Karpas-422 (cell line): ENCODE measurements at places on chromosomes 16 and 17. TPM values are rescaled to one million over a fixed set of nuclear protein-coding genes. Genes with fewer than 3 reads are reported as not detected.

Gene RNF40
- total RNA-seq, result 57.9 and 66.4 TPM in 2 replicates

Gene ZFP3
- 0.63 and 0.72 TPM in 2 replicates for total RNA-seq

DNA sequence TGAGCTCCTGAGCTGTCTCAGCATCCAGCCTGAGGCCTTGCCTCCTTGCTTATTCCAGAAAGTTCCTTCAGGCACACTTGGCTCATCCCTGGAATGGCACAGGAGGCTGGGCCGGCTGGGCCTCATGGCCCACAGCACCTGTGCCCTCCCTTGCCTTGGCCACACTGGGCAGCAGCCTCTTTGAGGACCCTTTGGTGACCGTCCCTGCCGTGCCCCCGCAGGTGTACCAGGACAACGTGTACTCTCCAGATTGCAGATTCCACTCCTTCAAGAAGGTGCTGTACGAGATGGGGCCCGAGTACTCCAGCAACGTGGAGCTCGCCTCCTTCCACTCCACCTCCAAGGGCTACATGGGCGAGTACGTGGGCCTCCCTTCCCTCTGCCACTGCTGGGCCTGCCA is 34.2 kb downstream of the GPT2 start:
- H3K4me1 ChIP-seq, result peaks cover 80% of the 10 kb centered on the region
- peak overlapping the region; percentile 98 for H3K27ac ChIP-seq
- no peak for DNase-seq
- H3K27me3 ChIP-seq, result no peaks in the 10 kb centered on the region

DNA sequence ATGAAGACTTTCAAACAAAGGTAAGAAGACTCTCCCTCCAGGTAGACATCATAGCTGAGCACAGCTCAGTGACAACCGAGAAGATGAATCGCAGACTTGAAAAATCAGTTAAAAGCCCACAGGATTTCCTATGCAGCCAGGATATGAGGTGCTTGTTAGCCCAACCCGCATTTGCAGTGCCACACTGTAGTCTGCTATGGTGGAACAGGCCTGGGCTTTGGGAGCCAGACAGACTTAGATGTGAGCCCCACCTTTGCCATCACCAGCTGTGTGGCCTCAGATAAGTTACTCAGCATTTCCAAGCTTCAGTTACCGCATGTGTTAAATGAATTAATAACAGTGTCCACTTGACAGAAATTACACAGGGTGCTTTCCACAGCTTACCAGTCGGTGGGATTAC is 204.4 kb upstream of the HS3ST3A1 start:
- H3K4me1 ChIP-seq, result no peaks in the 10 kb centered on the region
- H3K36me3 ChIP-seq, result no peaks in the 10 kb centered on the region
- no peak overlapping the region for H3K27ac ChIP-seq
- no peaks in the 10 kb centered on the region for H3K27me3 ChIP-seq
- DNase-seq, result no peak

DNA sequence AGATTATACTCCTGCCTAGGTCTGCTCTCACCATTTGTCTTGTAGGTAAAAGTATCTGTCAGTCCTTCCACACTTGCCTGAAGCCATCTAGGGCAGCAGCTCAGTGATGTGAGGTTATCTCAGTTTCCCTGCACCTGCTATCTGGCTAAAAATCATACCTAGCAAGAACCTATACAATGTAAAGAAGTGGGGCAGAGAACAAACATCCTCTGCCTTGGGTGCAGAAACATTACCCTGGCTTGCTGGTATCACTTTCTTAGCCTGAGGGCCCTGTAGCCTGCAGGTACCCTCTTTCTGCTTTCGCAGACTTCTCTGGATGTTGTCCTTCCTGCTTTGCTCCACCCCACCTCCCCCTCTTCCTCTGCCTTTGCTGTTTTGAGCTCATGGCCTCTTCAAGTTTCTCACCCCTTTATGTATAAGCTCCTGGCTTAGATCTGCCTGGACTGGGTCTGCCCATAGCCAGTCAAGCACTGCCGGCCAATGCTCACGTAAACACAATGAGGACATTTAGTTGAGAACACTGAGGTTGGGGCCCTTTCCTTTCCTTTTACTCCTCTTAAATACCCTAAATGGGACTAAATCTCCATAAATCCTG is 8.7 kb upstream of the SDK2 start:
- H3K27ac ChIP-seq, result no peak overlapping the region
- H3K4me1 ChIP-seq, result no peaks in the 10 kb centered on the region
- H3K4me3 ChIP-seq, result no peak overlapping the region
- 0 out of 2 replicates have a peak, but pooled peaks cover 3% of the 10 kb centered on the region for H3K27me3 ChIP-seq
- H3K36me3 ChIP-seq, result no peaks in the 10 kb centered on the region

GRCh38 chr16:4016658-4017057 is 99.6 kb downstream of the ADCY9 start:
- H3K36me3 ChIP-seq, result no peaks in the 10 kb centered on the region
- no peaks in the 10 kb centered on the region for H3K4me1 ChIP-seq
- no peak for DNase-seq
- H3K27me3 ChIP-seq, result no peaks in the 10 kb centered on the region

- DNase-seq, result no peak
- no peaks in the 10 kb centered on the region for H3K4me1 ChIP-seq
- H3K4me3 ChIP-seq, result no peak overlapping the region
Observed at GRCh38 chr16:30519120-30520049, 7.0 kb downstream of the ZNF768 start.

DNA sequence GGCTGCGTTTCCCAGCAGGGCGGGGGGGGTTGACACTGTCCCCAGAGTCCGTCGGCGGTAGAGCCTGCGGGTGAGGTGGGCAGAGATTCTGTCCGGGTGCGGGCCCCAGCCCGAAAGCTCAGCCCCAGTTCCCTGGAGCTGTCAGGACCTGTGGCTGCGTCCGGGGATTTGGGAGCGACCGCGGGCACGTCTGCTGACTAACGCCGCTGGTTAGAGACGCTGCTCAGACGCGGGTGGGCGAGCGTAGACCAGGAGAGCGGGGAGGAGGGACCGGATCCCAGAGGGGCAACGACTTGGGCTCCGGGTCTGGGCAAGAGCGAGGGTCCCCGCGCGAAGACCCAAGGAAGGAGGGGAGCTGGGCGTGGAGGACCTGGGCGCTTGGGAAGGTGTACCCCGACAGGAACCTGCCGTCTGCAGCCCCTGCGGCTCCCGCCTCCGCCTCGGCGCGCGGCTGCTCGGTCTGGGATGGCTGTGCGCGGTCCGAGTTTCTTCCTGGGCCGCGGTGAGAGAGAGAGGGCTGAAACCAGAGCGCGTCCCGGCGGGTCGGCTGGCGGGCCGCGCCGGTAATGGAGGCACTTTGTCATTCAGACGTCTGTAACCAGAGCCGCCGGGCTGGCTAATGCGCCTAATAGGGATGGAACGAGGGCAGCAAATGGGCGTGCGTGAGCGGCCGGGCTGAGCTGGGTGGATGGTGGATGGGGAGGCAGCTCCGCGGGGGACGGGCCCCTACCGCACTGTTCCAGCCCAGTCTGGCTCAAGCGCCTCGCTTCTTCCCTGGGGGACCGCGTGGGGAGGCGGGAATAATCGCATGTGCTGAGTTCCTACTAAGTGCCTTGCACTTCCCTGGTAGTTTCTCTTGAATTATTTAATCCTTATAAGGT is 2.3 kb downstream of the NGFR start:
- H3K27me3 ChIP-seq, result no peaks in the 10 kb centered on the region
- H3K36me3 ChIP-seq, result no peaks in the 10 kb centered on the region
- no peak for DNase-seq
- H3K4me1 ChIP-seq, result peaks cover 19% of the 10 kb centered on the region
- H3K27ac ChIP-seq, result no peak overlapping the region

DNA sequence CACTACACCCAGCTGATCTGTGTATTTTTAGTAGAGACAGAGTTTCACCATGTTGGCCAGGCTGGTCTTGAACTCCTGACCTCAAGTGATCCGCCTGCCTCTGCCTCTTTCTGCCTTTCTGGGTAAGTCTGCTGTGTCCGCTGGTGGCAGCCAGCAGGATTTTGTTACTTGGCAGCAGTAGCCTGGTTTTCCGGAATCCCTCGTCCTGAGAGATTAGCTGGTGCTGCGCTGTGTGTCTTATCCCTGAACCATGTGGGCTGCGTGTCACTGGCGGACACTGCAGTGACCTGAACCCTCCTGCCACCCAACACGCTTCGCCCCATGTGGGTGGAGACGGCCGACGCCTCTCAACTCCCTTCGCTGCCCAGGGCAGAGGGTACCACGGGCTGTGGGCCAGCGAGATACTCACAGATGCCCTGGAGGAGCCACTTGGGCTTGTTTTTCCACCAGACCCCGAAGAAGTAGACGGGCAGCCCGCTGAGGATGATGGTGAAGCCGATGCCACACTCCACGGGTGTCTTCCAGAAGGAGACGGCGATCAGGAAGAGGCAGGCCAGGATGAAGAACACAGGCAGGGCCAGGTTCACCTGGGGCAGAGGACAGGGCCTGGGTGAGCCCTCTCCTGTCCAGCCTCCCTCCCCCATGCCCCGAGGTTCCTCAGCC is 35.2 kb downstream of the SLC7A5 start:
- H3K27me3 ChIP-seq, result no peaks in the 10 kb centered on the region
- peaks cover 70% of the 10 kb centered on the region for H3K36me3 ChIP-seq
- DNase-seq, result no peak

DNA sequence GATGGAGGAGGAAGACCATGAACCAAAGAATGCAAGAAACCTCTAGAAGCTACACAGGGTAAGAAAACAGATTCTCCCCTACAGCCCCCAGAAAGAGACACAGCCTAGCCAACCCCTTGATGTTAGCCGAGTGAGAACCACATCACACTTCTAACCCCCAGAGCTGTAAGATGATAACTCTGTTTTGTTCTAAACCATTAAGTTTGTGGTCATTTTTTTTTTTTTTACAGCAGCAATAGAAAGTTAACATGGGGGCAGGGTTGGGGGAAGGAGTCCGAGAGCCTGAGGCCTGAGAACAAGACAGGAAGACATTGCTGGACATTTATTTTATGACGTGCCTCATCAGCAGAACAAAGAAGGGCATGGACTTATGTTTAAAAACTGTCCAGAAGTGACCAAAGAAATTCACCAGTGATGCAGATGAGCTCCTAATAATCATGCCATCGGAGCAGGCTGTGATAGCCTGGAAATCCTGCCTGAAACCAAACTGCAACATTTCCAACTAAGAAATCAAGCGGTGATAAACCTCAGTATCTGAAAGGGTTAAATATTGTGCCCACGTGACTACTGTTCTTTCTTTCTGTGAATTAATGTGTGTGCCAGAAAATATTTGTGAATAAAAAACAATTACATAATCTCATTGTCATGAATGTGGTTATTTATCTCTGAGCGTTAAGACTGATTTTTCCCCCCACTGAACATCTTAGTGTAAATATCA is 1.1 kb downstream of the ABCA9 start:
- H3K4me3 ChIP-seq, result no peak overlapping the region
- H3K4me1 ChIP-seq, result peaks cover 8% of the 10 kb centered on the region
- no peaks in the 10 kb centered on the region for H3K27me3 ChIP-seq
- no peak overlapping the region for H3K27ac ChIP-seq

DNA sequence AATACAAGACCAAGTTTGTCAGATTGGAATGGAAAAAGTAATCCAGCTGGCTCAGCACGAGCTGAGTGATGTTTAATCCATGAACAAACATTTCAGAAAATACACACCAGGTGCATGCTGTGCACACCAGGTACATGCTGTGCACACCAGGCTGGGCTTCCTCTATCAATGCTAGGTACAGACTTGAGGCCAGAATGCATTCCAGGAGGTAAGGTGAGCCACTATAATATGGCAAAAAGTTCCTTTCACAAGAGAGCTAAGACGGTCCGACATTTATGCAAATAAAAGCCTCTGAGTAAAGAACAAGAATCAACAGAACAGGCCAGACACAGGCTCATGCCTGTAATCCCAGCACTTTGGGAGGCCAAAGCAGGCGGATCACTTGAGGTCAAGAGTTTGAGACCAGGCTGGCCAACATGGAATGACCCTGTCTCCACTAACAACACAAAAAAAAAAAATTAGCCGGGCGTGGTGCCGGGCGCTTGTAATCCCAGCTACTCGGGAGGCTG is 128.2 kb downstream of the ZNF778 start:
- H3K27me3 ChIP-seq, result no peaks in the 10 kb centered on the region
- H3K4me1 ChIP-seq, result no peaks in the 10 kb centered on the region
- H3K4me3 ChIP-seq, result no peak overlapping the region

Gene GRAP
- 17.6 and 29.9 TPM in 2 replicates for total RNA-seq

DNA sequence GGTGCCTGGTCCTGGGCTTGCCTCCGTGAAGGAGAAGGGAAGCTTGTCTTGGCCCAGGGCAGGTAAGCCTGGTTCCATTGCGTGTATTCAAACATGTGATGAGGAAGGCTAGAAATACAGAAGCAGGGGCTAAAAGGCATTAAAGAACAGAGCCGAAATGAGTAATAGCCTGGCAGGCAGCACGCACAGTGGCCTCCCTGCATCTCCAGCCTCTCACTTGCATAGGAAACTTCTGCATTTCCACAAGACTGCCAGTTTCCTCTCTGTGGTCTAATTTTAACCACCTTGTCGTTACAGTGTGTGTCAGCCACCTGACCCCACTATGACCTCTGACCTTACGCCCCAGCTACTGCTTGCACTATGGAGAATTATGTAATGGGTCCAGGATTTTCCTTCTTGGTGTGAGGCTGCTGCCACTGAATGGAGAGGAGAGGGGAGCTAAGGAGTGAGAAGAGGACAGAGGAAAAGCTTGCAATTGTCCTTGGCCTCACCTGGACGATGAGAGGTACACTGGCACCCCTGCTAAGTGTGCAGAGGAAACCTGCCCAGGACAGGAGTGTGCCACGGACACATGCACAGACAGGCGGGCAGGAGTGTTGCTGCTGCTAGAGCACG is 32.8 kb downstream of the HIC1 start:
- peak overlapping the region; percentile 39; the same call in 1 of the 2 replicates for H3K27ac ChIP-seq
- peak; percentile 66 for DNase-seq
- no peaks in the 10 kb centered on the region for H3K27me3 ChIP-seq

GRCh38 chr16:30088832-30089624 is 2.7 kb downstream of the TBX6 start:
- no peak overlapping the region for H3K4me3 ChIP-seq
- H3K27ac ChIP-seq, result no peak overlapping the region
- peaks cover 4% of the 10 kb centered on the region; the same call in 1 of the 2 replicates for H3K36me3 ChIP-seq

DNA sequence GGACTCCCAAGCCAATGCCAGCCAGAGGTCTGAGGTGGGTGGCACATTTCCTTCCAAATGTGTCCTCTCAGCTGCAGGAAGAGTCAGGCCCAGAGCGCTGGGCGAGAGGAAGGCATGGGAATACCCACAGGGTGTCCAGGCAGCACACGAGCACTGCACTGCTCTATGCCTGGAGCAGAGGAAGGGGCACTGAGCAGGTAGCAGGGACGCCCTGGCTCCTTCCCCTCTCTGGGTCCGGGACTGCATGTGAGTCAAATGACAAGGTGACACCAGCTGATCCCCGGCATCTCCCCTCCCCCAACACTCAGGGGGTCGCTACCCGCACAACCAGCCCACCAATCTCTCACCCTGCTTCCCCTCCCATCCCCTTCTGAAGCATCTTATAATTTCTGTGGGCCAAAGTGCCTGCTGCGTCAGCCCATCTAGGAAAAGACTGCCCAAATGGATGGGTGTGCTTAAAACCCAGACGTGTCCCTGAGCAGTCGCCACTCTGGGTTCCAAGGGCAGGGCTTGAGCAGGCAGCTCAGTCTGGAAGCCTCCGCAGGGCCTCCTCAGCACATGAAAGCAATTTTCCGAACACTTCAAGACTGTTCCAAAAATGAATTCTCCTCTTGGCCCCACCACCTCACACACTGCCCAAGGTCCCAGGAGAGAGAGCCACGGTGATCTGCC is 12.0 kb upstream of the BCAR1 start:
- no peak for DNase-seq
- H3K4me1 ChIP-seq, result peaks cover 19% of the 10 kb centered on the region
- H3K4me3 ChIP-seq, result no peak overlapping the region

- no peak overlapping the region for H3K4me3 ChIP-seq
- no peak for DNase-seq
- H3K27me3 ChIP-seq, result no peaks in the 10 kb centered on the region
- H3K4me1 ChIP-seq, result no peaks in the 10 kb centered on the region
- no peak overlapping the region for H3K27ac ChIP-seq
Observed at GRCh38 chr17:55301521-55302406, 37.0 kb downstream of the HLF start.

Gene RAMP2
- total RNA-seq, result not detected in 2 replicates
